ENCODE measurements at places on chromosomes 6 and 20.

GRCh38 chr6:167996424-167997199, 859 bp upstream of the KIF25 start:
- no peak for DNase-seq

- no peak for DNase-seq
These were observed 3.4 kb upstream of the ZNF217 start for GRCh38 chr20:53597030-53597482.

DNA sequence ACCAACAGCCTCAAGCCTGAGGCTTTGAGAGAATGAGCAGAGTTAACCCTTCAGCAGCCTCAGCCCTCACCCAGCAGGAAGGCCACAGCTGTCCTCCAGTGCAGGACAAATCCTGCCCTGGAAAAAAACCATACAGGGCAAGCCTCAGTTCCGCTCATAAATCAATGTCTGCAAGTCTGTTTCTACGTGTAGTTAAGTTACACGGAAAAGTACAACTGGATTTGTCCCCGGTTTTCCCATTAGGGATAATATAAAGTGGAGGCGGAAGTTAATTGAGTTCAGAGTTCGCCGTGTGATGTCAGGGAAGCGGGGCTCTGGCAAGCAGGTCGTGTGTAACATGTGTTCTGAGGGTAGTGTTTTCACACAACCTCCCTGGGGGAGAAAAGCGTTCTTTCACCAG, 44.2 kb upstream of the EYA2 start:
- no peak for DNase-seq

DNA sequence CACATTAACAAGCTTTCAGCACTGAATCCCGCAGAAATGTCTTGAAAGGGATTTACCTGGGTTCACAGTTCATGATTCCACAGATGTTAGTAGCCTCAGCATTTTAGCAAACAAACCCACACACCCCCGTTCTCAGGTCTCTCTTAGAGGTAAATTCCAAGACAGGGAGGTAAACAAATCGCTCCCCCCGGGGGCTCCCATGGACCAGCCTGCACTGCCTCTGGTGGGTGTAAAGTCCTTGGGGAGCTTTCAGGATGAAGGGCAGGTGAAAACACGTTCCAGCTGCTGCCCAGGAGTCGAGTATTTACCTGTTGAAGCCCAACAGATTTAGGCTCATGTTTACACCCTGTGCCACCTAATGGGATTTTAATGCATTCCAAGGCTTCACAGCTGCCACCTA, 187.0 kb upstream of the FOXQ1 start:
- no peak for DNase-seq

DNA sequence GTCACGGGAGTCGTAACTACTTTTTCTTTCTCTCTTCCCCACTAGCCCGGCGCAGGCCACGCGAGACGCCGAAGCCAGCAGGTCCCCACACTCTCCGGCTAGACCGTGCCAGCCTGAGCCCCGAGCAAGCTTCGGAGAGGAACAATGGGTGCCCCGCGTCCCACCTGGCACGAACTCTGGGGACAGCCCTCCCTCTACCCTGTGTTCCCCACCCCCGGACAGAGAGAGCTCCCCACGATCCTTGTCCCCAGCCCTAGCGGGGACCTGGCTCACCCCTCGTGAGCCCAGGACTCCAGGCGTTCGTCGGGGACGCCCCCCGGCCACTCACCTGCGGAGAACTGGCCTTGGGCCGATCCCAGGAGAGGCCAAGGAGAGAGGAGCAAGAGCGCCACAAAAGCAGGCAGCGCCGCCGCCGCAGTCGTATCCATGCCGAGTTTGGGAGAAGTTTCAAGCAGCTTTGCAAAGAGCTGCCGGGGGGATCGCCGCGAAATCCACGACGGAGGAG, 416 bp downstream of the PTPRK start:
- DNase-seq: no peak

GRCh38 chr6:52341561-52342260, 20.2 kb upstream of the PAQR8 start:
- DNase-seq: no peak

GRCh38 chr6:35213298-35213791, 411 bp upstream of the SCUBE3 start:
- DNase-seq: no peak

DNA sequence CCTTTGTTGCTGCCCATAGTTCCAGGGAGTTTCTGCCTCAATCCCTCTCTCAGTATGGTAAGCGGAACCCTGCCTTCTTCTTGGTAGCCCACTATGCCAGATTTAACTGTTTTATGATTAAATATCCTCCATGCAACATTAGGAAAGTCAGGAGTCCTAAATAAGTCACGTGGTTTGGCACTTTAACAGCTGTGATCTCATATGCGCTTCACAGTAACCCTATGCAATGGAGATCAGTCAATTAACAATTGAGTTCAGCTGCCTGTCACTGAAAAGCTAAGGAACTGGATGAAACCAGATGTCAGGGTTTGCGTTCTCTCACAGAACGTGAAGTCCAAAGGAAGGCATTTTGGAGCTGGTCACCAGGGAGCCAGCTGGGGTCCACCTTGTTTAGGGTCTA, 81.6 kb downstream of the PSMB1 start:
- DNase-seq: no peak

GRCh38 chr20:32697608-32698007, 23.9 kb upstream of the C20orf203 start:
- DNase-seq: no peak

DNA sequence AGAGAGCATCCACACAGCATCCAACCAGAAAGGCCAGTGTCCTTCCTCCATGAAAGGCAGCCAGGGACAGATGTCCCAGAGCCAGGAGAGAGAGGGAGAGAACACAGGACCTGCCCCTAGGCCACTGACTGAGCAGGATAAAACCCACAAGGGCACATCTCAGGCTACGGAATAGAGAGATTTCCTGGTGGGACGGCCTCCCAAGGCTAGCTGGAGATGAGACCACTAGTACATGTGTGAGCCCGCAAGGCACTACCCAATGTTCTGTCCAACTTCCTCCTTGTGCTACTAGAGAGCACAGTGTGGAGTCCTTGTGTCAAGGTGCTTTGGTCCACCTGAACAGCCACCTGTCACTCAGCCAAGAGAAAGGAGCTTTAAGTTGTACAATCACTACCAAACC, 44.2 kb downstream of the PLCG1 start:
- DNase-seq: no peak

DNA sequence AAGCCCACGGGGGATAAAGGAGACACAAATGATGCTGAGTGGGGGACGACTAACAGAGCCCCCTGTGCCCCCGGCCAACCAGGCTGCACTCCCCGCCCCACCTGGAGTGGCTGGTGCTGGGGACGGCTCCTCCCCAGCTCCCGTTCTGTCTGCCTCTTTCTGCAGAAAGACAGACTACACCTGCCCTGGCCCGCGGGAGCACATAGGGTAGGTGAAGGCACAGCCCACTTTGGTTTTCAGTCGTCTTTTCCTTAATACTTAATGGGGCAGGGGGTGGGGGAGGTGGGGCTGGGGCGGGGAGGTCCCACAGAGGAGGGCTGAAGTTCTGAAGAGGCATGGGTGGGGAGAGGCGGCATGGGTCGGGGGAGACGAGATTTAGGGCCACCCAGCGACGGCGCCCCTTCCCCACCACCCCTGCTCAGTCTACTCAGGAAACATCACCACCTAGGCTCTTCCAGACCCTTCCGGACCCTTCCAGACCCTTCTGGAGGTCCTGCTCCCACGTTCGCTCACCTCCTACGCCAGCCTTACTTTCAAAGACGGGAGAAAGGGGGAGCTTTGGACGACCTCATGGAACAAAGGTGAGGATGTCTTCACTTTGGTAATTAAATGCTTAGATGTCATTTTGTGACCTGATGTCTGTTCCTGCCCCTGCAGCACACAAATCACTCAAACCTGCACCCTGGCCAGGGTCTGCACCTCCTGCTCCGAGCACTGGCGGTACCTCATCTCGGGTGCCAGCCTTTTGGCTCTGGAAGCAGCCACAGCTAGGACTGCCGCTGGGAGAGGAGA, 21.2 kb upstream of the FRMD1 start:
- DNase-seq: no peak

DNA sequence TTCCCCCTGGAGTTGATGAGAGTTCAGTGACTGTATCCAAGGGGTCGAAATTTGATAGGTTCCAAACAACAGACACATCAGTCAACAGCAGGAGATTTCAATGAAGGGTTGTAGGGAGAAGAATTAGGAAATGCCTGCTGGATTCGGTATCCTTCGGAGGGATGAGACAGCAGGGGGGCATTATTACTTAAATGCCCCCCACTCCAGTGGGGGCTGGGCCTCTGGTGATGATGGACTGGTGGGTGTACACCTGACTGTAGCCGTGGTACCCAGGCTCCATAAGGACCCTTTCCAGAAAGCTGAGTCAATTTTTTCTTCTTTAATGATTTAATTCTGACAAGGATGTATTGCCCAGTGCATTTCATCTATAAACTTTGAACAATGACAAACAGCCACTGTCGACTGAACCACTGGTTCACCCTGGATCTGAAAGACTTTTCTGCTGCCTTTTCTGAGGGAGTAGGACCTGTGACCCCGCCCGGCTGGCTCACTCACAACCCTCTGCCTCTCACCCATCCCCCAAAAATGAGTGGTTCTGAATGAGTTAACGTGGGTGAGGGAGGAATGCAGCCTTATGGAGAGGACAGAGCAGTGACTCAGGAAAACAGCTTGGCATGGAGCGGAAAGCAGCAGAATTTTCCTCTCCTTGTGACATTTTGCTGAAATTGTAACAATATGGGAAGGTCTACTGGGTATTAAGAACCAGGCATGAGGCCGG, 41.0 kb downstream of the ZMYND8 start:
- DNase-seq: peak; percentile 83

- no peak for DNase-seq
These were observed 2.2 kb downstream of the NOL4L start for GRCh38 chr20:32582659-32583580.

- no peak for DNase-seq
These were observed 303.5 kb upstream of the TSHZ2 start for GRCh38 chr20:52668626-52669025.

- DNase-seq: no peak
These were observed 349.9 kb downstream of the ZFAND3 start for GRCh38 chr6:38169221-38169976.

DNA sequence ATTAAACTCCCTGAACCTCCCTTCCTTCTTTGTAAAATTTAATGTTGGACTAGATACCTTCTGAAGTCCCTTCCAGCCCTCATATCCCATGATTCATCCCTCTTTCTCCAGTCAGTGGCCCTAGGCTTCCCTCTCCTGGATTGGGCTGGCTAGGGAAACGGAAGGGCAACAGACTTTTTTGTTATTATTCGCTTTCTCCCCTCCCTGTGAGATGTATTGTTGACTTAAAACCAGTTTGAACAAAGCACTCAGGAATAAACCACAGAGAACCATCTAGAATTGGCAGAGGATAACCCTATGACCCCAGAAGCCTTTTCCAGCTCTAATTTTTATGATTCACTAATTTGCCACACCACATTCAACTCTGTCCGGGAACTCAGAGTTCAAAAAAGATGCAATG, 239.7 kb upstream of the SUPT3H start:
- peak; percentile 6 for DNase-seq

GRCh38 chr6:139166956-139167313, 32.1 kb downstream of the HECA start:
- DNase-seq: no peak

DNA sequence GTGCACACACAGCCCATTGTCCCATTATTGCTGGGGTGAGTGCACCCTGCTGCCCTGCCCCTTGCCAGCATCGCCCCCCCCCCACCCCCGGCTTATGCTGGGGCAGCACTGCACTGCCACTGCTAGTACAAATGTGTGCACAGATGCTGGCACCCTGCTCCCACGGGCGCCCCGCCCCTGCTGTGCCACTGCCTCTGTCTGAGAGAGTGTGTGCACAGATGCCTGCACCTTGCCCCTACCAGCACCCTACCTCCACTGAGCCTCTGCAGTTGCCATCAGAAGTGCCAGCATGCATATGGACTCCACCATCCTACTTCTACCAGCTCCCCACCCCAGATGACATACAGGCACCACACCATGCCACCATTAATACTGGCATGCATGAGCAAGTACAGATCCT, 454.6 kb upstream of the KHDRBS2 start:
- DNase-seq: no peak

DNA sequence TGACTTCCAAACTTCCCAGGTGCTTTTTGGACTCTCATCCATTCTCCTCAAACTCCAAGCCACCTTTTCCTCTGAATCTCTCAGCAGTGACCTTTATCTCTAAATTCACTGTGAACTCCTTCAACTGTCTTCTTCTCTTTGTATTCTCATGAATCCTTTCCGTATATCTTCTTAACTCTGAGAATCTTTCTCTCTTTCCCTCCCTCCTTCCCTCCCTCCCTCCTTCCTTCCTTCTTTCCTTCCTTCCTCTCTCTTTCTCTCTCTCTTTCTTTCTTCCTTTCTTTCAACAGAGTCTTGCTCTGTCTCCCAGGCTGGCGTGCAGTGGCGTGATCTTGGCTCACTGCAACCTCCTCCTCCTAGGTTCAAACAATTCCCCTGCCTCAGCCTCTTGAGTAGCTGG, 4.3 kb upstream of the PRELID3B start:
- DNase-seq: no peak

DNA sequence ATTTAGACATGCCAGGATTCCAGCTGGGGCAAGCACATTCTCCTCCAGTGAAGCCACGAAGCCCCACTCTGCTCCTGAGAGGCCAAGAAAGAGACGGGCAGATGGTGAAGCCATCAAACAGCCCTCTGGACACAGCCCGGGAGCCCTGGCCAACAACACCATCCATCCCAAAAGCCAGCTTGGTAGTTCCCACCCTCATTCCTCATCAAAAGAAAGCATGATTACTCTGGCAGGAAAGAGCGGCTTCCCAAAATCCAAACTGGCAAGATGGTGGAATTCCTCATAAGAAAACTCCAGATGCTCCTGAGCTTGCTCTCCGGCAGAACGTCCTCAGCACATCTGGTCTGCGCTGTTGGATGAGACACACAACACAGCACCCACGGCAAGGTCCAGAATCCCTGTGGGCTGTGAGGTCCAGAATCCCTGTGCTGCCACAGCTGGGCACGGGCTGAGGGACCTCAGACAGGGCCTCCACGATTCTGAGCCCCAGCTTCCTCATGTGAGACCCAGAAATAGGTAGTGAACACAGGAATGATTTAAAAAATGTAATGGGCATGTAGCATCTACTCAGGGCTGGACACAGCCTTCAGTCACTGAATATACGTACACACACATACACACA, 52.6 kb downstream of the THBS2 start:
- DNase-seq: no peak

DNA sequence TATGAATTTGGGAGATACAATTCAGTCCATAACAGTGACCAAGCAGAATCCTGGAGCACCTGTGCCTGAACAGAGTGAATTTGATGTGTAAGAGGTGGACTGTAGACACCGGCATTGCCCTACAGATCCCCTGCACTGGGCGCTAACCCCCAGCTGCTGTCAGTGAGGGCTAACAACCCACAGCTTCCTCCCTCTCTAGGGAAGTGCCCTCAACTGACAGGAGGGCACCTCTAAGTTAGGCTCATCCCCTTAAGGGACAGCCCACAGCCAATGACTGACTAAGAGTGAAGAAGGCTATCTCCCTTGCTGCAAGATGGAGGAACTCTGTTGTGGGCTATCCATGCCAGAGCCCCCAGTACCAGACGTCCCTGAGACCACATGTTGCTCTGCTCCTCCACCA, 15.3 kb upstream of the BPIFB1 start:
- DNase-seq: no peak
